T-helper 1 cell (primary cell): ENCODE measurements at places on chromosomes 1 and 21.

DNA sequence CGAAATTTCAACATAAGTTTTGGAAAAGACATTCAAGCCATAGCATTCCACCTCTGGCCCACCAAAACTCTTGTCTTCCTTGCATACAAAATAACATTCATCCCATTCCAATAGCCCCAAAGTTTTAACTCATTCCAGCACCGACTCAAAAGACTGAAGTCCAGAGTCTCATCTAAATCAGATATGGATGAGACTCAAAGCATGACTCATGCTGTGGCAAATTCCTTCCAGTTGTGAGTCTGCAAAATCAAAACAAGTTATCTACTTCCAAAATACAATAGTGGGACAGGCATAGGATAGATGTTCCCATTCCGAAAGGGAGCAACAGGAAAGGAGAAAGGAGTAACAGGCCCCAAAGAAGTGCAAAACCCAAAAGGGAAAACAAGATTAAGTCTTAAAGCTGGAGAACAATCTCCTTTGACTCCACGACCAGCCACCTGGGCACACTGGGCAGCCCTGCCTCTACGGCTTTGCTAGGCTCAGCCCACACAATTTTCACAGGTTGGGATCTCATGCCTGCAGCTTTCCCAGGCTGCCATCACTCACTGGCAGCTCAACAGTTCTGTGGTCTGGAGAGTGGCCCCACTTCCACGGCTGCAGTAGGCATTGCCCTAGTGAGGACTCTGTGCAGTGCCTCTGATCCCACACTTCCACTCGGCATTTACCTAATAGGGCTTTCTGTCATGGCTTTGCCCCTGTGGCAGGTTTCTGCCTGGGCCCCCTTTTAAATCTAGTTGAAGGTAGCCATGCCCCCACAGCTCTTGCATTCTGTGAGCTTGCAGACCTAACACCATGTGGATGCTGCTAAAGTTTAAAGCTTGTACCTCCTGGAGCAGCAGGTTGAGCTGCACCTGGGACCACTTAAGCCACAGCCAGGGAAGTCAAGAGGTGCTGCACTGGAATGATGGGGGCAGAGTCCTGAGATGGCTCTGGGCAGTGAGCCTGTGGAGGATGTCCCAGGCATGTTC, 51.0 kb downstream of the RUNX3 start:
- no peak for DNase-seq

DNA sequence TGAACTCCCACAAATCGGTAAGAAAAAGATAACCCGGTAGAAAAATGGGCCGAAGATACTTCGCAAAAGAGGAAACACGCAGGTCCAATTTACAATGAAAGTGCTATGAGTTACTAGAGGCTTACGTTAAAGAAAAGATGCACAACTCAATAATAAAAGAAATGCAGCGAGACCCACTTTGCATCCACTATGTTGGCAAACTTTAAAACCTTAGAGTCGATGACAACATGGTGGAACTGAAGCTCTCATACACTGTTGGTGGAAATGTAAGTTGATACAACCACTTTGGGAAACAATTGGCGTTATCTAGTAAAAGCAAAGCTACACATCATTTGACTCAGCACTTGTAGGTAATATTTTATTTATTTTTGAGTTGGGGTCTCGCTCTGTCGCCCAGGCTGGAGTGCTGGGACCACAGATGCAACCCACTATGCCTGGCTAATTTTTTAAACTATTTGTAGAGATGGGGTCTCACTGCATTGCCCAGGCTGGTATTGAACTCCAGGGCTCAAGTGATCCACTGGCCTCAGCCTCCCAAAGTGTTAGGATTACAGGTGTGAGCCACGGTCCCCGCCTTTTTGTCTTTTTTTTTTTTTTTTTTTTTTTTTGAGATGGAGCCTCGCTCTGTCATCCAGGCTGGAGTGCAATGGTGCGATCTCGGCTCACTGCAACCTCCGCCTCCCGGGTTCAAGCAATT, 696 bp upstream of the GPATCH3 start:
- DNase-seq: no peak

DNA sequence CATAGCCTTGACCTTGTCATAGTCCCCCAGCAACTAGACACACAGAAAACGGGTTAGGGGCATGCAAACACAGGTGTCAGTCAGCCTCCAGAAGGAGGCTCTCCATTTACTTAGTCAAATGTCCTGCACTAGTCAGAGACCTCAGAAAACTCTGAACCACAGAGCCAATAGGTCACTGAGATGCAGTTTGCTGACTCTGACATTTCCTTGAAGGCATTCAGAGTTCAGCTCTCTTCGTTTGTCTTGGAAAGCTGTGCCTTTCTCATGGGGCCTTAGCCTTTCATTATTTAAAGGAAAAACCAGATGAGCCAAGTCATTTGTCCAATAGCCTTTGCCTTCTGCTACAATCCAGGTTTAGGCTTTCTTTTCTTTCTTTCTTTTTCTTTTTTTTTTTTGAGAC, 3.5 kb downstream of the OLFML2B start:
- no peak for DNase-seq

DNA sequence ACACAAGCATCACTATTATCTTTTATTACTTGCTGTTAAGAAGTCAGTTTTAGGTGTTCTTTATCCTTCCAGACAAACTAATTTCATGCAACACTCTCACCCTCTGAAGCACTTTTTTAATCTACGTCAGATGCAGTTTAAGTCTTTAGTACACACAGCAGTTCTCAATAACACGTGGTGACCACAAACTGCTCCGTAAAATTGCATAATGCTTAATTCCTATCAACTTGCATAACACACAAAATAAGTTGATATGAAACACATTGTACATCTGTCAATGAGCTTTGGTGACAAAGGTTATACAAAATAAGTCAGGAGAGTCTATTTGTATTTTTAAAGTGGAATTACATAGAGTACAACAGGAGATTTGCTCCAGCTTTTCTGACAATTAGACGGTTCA, 140.9 kb upstream of the ETS2 start:
- DNase-seq: no peak

DNA sequence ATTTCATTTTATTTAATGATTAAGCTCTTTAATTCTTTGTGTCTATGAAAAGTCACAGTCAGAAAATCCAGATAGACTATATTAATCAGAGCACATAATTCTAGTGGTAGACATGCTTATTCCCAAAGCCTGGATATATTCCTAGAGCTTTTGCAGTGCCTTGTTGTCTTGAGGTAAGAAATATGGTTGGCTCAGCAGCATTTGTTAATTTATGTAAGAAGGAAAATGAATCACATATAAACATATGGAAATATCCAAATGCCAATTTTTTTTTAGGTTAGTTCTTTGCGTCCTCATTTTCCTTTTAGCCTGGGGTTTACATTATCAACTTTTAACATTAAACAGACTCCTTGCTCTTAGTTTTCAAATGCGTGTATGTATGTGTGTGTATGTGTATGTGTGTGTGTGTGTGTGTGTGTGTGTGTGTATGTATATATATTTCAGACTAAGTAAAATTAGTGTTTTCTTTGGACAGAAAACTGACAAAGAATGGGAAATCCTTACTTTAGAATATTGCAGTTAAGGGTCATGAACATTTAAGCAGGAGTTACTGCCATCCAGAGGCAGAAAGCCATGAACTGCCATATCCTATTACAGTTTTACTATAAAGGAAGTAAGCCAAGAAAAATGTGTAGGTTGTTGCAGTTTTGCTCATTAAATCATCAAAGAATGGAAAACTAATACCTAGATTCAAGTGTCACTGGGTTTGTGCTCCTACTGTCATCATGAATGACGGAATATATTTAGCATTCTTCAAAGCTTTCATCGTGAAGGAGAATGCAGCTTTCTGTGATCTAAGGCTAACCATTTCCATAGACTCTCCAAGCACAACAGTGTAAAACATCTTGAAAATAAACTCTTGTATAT, 477.1 kb upstream of the NR5A2 start:
- DNase-seq: no peak
